ENCODE measurements at places on chromosomes 13 and 19.

DNA sequence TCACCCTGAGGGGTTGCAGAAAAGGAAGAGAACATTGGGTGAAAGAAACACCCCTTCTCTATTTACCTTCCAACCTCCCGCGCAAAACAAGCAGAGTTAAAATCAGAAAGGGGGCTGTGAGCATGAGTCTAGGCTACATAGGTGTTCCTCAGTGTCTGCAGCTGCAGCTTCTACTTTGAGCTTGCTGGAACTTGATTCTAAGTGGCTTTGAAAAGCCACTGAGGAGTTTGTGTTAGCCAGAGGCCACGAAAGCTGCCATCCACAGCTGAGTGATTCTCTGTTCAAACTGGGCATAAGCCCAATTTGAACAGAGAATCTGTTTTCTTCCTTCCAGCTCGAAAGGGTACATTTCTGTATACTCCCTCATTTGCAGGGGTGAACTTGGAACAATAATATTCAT is 343.9 kb downstream of the PCDH9 start:
- peak; percentile 1 for DNase-seq

GRCh38 chr19:29944390-29945012 is 2.5 kb downstream of the URI1 start:
- no peak for DNase-seq

GRCh38 chr19:13033244-13033643 is 38.0 kb downstream of the NFIX start:
- DNase-seq = no peak

DNA sequence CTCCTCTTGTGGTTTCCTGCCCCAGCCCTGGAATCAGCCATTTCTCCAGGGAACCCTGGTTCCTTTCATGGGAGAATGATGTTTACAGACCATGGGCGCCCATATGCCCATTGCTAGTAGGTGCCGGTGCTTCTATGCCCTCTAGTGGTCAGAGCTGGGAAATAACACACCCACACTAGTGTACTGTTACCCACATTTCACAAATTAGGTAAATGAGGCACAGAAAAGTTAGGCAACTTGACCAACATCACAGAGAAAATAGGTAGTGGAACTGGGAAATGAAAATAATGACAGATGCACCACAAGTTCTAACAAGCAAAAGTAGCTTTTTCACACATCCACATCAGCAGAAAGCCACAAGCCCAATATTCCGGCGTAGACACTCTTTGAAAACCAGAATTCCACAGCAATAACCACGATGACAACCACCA is 1.3 kb upstream of the CEACAM3 start:
- DNase-seq = peak; percentile 56

- no peak for DNase-seq
Measured at GRCh38 chr19:340620-341385, 3.8 kb downstream of the MIER2 start.

GRCh38 chr19:19628501-19629134 is 598 bp upstream of the LPAR2 start:
- peak; percentile 92 for DNase-seq

DNA sequence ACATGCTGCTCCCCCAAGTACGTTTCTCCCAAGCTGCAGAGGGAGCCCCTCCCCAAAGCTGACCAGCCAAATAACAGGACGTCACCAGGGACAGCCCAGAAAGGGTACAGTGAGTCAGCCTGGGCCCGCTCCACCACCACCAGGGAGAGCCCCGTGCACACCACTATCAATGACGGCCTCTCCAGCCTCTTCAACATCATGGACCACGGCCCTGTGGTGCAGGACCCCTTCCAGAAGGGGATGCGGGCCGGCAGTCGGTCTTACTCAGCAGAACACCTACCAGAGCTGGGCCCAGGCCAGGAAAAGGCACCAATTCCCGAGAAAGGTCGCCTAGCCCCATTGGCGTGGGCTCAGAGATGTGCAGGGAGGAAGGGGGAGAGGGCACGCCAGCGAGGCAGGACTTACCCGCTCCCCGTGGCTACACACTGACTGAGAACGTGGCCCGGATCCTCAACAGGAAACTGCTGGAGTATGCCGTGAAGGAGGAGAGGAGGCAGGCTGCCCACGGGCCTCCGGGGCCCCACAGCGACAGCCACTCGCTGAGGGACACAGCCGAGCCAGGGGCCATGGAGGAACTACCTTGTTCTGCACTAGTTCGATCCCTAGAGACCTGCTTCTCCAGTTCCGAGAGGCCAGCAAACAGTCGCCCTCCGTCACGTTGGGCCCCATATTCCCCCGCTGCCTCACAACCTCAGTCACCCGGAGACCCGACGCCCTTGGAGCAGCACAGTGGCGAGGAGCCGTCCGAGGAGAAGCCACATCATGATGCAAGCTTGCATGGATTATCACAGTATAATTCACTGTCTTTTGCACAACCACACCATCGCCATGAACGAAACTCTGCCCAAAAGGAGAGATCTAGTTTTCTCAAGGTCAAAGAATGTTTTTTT is 815.9 kb upstream of the KLHL1 start:
- DNase-seq = no peak

DNA sequence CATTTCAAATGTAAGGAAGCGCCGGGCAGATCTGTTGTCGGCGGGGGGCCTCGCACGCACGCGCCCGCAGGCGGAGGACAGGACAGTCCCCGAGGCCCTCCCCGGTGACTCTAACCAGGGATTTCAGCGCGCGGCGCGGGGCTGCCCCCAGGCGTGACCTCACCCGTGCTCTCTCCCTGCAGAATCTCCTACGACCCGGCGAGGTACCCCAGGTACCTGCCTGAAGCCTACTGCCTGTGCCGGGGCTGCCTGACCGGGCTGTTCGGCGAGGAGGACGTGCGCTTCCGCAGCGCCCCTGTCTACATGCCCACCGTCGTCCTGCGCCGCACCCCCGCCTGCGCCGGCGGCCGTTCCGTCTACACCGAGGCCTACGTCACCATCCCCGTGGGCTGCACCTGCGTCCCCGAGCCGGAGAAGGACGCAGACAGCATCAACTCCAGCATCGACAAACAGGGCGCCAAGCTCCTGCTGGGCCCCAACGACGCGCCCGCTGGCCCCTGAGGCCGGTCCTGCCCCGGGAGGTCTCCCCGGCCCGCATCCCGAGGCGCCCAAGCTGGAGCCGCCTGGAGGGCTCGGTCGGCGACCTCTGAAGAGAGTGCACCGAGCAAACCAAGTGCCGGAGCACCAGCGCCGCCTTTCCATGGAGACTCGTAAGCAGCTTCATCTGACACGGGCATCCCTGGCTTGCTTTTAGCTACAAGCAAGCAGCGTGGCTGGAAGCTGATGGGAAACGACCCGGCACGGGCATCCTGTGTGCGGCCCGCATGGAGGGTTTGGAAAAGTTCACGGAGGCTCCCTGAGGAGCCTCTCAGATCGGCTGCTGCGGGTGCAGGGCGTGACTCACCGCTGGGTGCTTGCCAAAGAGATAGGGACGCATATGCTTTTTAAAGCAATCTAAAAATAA is 18.2 kb downstream of the IL17D start:
- peak; percentile 65 for DNase-seq

DNA sequence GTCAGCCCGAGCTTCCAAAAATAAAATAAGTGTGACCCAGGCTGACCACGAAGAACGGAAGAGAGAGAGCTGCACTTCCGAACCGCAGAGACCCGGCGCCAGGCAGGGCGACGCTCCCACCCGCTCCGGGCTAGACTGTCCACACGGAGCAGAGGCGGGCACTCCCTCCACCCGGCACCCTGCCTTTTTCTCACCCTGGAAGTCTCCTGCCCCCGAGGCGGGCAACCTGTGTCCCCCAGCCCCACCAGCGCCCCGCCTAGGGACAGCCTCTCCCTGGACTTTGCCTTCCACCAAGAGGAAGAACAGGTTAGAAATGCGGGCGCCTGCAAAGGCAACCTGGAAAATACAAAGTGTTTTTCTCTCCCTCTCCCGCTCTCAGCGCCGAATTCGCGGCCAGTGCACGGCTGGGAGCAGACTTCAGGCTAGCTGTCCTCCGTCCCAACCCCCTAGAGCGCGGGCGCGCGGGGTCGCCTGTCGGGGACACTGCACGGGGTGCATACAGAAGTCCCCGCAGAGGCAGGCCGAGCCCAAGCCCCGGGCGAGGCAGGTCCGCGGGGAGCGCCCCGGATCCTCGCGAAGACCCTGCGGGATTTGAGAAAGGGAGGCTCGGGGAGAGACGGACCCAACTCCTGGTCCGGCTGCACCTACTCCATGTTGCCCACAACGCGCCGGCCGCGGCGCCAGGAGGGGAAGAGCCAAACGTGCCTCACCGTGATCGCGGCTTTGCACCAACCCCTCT is 845 bp downstream of the SPRY2 start:
- peak; percentile 59 for DNase-seq

DNA sequence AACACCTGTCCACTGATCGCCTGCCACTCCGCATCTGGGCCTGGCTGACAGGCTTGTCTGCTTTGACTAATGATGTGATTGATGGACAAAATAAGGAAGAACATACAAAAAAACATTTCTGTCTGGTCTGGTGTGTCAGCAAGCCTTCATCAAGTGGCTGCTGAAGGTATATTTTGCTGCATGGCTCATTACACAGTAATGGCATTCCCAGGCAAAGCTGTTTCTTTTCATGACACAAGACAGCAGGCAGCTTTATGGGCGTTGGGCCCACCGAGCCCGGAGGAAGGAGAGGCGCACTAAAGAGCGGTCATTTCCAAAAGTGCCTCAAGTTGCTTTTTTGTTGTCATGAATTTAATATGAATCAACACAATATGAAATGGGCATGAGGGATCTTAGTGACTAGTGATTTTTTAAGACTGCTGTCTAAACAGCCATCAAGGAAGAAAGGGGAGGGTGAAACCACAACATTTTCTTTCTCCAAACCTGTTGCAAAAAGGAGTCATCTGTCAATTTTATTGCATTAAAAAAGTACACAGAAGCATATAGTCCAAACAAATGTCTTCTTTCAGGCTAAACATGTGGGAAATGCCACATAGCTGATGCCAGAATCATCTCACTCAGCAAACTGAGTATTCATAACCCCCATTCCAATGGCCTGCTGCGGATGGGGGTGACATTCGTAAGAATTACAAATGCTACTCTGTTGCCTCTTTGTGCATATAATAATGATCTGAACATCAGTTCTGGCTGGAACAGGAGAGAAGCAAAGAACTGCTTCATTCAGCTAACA is 476.6 kb downstream of the ZNF536 start:
- DNase-seq = no peak

GRCh38 chr19:33906578-33907335 is 110.1 kb downstream of the KCTD15 start:
- DNase-seq = peak; percentile 72

DNA sequence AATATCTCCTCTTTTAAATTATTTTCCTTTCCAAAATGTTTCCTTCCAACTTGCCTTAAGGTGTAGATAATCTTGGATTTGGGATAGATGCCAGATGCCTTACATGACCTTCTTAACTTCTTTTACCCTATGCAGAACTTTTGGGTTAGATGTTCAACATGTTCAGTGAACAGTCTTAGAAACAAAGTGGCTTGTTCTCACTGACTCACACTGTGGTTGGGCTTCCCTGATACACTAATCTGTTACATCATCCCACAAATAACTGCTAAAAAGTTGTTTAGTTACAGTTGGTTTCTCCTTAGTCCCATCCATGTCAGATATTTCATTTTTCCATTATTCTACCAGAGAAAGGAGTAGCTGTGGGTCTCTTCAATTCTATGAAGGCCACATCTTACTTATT is 2638.2 kb downstream of the PCDH9 start:
- peak; percentile 55 for DNase-seq

DNA sequence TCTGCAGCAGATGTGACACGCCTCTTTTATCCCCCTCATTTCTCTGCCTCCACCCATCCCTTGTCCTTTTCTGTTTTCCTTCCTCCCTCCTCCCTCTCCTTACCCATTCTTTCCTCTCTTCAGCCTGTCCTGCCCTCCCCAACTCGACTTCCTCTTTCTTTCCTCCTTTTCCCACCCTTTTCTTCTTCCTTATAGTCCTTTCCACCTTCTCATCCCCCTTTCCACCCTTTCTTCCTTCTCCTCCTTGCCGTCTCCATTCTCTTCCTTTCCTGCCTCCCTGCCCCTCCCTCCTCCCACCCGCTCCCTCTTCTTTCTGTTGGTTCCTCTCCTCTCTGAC is 688 bp upstream of the ZNF71 start:
- no peak for DNase-seq

GRCh38 chr13:112772539-112772909 is 82.7 kb downstream of the ATP11A start:
- DNase-seq = no peak

- DNase-seq = peak; percentile 43
Measured at GRCh38 chr19:54952591-54953344, 5.4 kb upstream of the NLRP7 start.

- no peak for DNase-seq
Measured at GRCh38 chr13:107450931-107451330, 764.4 kb downstream of the LIG4 start.

DNA sequence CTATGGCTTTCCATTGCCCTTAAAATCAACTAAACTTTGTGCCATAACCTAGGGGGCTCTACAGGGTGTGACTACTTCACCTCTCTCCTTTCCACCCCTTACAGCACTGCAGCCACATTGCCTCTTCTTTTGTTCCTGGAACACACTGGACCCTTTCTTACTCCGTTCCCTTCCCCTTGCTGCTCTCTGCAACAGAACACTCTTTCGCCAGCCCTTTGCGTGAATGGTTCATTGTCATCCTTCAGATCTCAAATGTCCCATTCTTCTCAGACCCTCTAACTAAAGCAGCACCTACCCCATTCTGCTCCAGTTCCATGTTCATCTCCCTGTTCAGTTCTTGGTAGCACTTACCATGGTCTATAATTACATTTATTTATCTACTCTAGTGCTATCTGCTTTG is 208.3 kb downstream of the OXGR1 start:
- no peak for DNase-seq
